Cardiac septum (tissue), 1 donor: ENCODE measurements at places on chromosomes 7 and 10. TPM values are rescaled to one million over a fixed set of nuclear protein-coding genes. Genes with fewer than 3 reads are reported as not detected.
A peak's percentile ranks its signal among the peaks of the same experiment; 100 is the strongest.

MGMT gene
- total RNA-seq, result 11.4 TPM

OPN4 gene
- not detected for total RNA-seq

TMEM130 gene
- total RNA-seq, result 0.30 TPM

RHOBTB1 gene
- total RNA-seq, result 16.3 TPM

CYP3A7 gene
- not detected for total RNA-seq

NKX1-2 gene
- not detected for total RNA-seq

GRCh38 chr7:123220396-123220795 lies 20.6 kb upstream of the SLC13A1 start:
- no peak for DNase-seq

DNA sequence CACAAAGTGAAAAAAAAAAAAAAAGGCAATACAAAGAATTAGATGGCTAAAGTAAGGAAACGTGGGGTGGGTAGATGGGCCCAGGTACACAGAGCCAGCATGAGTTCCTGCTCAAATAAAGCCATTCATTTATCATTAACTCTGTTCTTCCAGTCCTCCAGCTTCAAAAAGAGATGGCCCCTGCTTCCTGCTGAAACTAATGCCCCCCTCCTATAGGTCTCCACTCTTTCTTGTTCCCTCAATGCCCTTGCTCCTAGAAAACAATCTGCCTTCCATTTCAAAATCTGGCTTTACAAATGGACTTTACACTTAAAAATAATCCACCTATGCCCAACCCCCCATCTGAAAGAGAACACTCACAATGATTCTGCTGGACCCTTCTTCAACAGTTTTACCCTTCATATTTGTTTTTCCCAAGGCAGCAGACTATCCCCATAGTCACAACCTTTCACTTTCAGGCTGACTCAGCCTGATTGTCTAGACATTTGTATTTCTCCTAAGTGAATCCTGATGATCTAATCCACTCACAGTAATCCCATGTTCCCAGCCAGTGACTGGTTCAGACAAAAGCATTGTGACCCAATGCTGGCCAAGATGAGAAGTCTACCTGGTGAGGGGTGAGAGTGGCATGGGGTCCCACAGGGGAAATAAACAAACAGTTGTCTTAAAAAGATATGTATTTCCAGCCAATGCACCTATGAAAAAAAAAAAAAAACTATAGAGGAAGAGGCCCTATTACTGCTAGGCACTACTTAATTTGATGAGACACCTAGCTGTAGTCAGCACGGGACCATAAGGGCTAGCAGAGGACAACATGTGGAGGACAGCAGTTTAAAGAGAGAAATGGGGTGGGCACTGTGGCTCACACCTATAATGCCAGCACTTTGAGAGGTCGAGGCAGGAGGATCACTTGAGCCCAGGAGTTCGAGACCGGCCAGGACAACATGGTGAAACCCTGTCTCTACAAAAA lies 74.6 kb upstream of the GRID1 start:
- no peak for DNase-seq

GRCh38 chr7:67896721-67897120 lies 900.1 kb downstream of the TYW1 start:
- DNase-seq, result no peak

DNA sequence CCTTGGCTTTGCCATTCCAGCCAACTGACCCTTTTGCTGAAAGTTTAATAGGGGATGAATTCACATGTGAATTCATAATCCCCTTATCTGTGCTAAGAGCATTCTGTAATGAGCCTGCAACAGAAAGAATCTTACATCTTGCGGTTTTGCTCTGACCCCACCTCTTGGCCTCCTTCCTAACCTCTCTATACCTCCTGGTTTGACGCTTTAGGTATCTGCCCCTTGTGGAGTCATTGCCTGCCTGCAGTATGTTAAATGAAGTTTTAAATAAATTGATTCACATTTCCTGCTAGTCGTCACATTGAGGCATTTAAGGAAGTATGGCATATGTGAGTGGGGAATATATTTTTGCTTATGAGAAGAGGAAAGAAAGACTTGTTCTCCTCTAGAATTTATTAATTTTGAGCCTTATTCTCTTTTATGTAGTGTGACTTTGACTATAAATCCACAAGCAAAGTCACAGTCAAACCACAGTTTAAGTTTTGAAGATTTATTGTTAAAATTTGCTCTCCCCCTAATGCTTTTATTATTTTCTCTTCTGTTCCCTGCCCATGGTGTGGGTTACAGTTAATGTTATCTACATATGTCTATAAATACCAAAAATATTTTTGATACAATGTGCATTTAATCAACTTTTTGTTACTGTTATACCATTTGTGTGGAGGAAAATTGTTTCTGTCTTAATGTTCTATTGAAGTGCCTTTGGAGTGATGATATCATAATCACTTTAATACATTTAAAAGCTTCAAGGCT lies 60.9 kb downstream of the LRMDA start:
- no peak for DNase-seq

DNA sequence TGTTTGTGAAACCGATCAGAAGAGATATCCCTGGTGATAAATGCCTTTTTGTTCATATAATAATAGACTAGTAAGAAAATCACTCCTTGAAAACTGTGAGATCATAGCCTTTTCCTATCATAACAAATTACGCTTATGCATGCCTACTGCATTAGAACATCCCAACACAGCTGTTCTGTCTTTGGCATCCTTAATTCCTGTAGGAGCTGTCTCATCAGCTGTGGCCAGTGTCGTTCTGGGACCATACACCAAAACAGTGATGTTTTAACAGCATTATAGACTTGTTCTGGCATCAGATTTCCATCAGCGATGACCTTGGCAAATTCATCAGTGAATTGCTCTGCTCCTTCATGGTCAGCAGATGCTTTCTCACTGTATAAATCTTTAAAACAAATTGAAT lies 423.6 kb upstream of the LRGUK start:
- no peak for DNase-seq

- no peak for DNase-seq
Observed at GRCh38 chr7:34281260-34281659, 375.9 kb downstream of the BMPER start.

GRCh38 chr7:100667331-100668068 lies 6.0 kb upstream of the GNB2 start:
- DNase-seq, result no peak

GRCh38 chr10:133454204-133454893 lies 604 bp downstream of the SCART1 start:
- peak; percentile 75 for DNase-seq

DNA sequence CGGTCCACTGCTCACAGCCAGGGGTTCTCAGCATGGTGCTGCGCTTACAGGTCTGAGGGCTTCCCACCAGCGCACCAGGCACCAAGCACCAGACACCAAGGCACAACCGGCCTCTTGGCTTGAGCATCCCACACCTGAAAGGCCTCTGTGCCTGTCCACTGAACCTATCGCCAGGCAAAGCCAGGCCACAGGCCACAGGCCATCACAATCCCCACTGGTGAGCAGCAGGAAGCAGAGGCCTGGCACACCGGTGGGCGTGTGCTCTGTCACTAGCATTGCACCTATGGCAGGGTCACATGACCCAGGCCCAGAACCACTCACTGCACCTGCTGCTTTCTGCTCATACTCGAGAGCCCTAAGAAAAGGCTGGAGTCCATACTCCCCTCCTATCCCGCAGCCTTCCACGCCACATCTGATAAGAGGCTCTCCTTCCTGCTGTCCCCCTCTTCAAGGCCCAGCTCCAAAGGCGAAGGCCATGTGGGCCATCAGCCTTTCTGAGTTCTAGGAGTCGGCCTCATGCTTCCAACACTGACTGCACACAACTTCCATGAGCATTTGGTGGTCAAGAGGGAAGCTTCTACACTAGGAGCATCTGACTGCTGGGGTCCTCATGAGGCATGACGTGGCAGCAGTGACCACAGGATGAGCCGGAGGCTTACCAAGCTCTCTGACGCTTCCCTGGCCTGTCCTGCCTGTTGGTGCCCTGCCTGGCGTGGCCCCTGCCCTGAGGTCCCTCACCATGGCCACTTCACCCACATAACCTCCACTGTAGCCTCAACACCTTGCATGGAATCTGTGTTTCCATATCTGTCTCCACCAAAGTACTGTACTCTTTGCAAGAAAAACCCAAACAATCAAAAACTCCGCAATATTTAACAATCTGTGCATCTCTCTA lies 166.3 kb downstream of the TNS3 start:
- DNase-seq, result peak; percentile 69

DNA sequence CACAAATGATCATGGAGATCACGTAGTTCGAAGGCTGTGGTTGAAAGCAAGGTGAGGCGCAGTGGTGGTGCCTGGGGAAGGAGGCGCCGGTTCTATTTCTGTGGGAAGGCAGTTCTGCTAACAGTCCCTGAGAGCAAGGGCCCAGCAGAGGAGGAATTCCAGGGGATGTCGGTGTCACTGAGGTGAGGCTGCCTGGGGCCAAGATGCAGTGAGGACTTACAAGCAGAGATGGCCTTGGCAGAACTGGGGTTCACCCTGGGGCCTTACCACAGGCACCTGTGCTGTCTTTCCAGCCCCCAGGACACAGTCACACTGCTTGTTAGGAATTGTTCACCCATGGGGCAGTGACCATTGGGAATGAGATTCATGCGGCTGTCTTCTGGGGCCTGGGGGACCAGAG lies 26.7 kb downstream of the GBX1 start:
- DNase-seq, result peak; percentile 67

DNA sequence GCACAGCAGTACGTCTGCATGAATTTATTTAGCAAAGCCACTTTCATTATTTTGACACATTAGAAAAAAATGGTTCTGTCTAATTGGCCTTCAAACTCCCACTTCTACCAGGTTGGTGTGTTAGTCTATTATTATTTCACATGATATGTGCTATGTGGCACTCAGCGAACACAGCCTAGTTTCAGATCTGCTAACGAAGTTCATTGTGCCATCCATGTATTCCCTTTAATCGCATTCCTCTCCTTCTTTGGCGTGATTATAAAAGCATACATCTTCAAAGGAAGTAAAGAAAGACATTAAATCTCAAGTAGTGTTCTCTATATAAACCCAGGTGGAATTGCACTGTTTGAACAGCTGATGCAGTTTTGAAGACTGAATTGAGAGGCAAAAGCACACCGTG lies 96.4 kb upstream of the CACNA2D1 start:
- DNase-seq, result no peak

- no peak for DNase-seq
Observed at GRCh38 chr10:72918352-72918751, 24.8 kb downstream of the OIT3 start.

DNA sequence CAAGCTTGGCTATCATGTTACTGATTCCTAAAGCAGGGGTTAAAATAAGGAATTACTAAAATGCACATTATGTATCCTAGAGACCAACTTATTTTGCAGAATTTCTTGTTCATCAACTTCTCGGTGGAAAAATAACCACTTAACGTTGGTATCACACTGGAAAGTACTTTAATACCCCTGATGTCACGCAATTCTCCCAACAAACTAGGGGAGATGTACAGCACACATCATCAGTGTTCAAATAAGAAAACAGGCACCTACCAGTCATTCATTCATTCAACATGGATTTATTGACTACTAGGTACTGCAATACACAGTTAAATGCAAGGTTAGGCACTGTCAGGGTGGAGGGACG lies 648 bp downstream of the HUS1 start:
- no peak for DNase-seq

DNA sequence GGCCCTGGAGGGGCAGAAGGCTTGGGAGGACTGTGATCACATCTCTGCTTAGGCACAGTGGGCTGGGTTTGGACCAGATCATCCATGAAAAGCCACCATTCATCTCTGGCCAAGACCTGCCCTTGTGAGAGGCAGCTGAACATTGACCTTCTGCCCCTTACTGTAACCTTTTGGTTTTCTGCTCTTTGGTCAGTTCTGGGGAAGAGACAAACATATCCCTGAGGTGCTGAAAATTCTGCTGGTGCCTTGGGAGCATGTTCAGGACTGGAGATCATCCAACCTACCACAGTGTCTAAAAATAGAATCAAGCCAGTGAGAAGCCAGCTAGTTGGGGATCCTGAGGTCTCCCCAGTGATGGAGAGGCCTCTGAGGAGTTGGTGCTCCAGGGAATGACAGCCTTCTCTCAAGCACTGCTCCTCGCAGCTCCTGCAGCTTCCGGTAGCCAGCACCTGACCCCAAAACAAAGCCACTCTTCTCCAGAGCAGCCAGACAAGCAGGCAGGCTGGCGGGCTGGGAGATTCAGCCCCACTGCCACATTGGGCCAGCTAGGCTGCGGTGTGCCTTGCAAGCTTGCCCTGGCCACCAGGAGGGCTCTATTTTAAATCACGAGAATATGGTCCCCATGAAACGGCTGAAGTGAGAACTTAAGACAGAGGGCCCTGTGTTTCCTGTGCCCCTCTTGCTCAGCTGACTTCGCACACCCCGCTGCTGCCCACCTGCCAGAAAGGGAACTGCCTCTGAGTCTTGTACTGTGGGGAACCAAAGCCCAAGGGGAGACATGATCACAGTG lies 37.8 kb upstream of the UBE2H start:
- DNase-seq, result no peak

GRCh38 chr10:112071596-112072133 lies 111.9 kb downstream of the GPAM start:
- DNase-seq, result no peak

DNA sequence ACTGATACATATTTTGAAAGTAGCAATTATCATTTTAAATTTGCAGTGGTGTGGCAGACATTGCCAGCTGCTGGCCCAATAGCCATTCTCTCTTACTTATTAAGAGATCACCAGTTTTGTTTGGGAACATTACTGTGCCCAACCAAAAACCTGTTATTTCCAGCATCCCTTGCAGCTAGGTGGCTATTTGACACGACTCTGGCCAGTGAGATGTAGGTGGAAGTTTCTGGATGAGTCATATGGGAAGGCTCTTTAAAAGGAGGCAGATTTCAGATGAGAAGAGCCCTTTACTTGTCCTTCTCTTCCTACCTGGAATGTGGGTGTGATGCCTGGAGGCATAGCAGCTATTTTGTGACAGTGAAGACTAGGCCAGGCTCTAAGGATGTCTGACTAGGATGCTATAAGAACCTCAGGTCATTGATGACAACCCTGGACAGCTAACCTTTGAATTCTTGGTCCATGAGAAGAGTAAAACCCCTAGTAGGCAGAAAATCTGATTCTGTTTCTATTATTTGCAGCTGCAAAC lies 77.9 kb downstream of the CARD11 start:
- DNase-seq, result peak; percentile 12

GRCh38 chr7:149863500-149863899 lies 10.3 kb upstream of the ATP6V0E2 start:
- DNase-seq, result no peak

DNA sequence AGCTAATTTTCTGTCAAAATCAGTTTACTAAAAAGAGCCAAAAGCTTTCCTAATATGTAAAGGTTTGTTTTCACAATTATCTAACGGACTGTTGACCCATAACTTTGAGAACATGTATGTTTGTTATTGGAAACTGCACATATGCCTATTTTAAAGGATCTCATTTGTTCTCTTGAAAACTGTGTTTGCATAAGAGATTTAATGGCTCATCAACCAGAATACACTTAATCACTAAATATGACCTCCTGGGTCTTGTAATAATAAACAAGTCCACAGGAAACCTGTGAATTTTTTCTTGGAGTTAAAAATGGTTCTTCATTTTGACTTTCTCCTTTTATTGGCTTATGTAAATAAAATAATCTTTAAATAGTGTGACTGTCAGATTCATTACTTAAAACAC lies 48.3 kb upstream of the STEAP1B start:
- DNase-seq, result no peak
